Activated T-cell treated with anti-CD3 and anti-CD28 coated beads, Interleukin-2, amount 50 U/mL, for 72 hours (primary cell): ENCODE measurements at places on chromosomes 3 and 15. TPM values are rescaled to one million over a fixed set of nuclear protein-coding genes. Genes with fewer than 3 reads are reported as not detected.

Gene ZCWPW2
- total RNA-seq, result 0.55 TPM

Gene TICRR
- total RNA-seq, result 18.5 TPM

DNA sequence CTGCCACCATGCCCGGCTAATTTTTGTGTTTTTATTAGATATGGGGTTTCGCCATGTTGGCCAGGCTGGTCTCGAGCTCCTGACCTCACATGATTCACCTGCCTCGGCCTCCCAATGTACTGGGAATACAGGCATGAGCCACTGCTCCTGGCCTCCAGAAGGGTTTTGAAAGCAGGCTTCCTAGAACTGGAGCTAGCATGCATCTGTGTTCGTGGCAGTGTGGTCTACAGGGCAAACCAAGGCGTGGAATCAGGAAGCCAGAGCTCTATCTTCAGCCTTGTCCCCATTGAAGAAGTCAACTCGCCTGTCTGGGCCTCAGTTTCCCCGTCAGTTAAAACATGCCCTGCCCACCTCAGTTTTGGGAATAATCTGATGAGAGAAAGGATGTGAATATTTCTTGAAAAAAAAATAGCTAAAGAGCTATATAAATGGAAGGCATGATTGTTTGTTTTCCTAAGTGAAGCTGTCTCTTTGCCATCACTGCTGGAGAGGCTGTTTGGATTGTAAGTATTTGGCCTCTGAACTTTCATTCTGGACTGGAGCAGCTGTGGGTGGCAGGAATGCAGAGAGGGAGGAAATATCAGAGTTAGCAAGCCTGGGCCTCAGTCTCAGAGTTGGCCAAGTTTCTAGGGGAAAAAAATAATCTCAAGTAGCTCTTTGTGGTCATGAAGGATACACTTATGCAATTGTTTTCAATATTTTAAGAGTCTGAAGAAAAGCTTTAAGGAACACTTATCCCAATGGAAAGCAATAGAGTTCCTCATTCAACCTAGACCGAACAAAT, 36.5 kb upstream of the UACA start:
- H3K4me3 ChIP-seq, result no peak overlapping the region
- H3K27ac ChIP-seq, result no peak overlapping the region
- DNase-seq, result no peak
- no peaks in the 10 kb centered on the region for H3K4me1 ChIP-seq

DNA sequence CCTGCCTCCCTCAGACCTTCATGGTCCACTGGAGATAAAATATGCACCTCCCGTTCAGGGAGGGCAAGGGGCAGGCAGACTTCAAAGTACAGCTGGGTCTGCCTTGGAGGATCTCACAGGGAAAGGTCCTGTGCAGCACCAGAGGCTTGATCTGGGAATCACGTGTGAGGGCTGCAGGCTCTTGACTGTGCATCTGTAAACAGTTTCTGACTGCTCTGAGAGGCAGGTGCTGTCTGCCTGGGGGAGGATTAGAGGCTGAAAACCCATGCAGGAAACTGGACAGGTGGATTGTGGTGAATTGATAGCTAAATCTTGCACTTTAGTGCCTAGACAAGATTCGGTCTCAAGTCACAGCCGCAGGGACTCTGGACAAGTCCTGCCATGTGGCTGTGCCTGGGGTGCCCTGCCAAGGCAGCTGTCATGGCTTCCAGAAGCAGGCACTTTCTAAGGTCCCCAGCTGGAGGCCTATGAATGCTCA, 239.3 kb downstream of the EPHB1 start:
- H3K27ac ChIP-seq, result no peak overlapping the region
- peaks cover 24% of the 10 kb centered on the region for H3K27me3 ChIP-seq
- no peak overlapping the region for H3K4me3 ChIP-seq
- DNase-seq, result no peak
- H3K4me1 ChIP-seq, result no peaks in the 10 kb centered on the region

- H3K4me3 ChIP-seq, result no peak overlapping the region
- no peak for DNase-seq
- H3K4me1 ChIP-seq, result peaks cover 7% of the 10 kb centered on the region
- no peak overlapping the region for H3K27ac ChIP-seq
- no peaks in the 10 kb centered on the region for H3K36me3 ChIP-seq
Observed at GRCh38 chr15:88132499-88132898, 124.0 kb downstream of the NTRK3 start.
